ENCODE measurements at places on chromosomes 6 and 20. TPM values are rescaled to one million over a fixed set of nuclear protein-coding genes. Genes with fewer than 3 reads are reported as not detected.

DNA sequence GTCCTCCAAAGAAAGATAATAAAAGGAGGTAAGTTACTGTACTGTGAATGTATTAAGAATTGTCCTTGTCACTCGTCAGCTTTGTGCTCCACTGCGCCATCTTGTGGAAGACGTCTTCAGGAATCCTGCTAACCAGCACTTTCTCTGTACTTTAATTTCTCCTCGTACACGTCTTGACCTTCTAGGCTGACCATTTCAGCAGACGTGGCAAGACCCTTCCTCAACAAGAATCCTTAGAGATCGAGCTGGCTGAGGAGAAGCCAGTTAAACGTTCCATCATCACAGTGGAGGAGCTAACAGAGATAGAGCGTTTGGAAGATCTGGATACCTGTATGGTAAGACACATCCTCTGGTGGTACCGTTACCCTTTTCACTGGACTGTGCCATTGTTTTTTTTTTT lies 95.5 kb upstream of the SCGN start:
- peak; percentile 95 for DNase-seq

DNA sequence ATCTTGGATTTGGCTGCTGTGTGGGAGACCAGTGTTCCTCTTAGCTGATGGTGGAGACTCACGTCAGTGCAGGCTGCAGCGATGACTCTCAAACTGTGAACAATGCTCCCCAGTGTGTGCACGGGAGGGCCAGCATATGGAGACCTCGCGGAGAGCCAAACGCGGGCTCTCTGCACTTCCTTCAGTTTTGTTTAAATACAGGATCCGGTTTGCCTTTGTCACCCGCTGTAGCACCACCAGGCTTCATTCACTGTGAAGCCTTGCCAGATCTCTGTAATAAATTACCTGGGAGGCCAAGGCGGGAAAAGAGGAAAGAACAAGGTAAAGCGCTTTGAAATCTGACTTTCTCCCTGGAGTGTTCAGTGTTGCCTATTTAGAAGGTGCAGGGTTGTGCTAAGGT lies 30.7 kb upstream of the TMEM14A start:
- DNase-seq, result peak; percentile 21

DNA sequence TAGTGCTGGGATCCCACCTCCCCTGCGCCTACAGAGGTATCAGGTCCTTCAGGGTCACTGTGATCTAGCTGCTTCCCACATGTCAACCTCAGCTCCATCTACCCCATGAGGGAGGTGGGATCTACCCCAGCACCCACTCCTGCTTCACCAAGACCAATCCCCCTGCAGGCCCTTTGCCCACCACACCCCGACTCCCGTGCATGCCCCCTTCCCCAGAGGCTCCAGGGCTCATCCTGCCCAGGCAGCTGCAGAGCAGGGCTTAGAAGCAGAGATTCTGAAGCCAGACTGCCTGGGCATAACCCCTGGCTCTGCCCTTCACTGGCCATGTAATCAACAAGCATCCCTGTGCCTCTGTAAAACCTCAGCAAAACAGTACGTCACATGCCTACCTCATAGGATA lies 17.5 kb downstream of the COL11A2 start:
- DNase-seq, result no peak

DNA sequence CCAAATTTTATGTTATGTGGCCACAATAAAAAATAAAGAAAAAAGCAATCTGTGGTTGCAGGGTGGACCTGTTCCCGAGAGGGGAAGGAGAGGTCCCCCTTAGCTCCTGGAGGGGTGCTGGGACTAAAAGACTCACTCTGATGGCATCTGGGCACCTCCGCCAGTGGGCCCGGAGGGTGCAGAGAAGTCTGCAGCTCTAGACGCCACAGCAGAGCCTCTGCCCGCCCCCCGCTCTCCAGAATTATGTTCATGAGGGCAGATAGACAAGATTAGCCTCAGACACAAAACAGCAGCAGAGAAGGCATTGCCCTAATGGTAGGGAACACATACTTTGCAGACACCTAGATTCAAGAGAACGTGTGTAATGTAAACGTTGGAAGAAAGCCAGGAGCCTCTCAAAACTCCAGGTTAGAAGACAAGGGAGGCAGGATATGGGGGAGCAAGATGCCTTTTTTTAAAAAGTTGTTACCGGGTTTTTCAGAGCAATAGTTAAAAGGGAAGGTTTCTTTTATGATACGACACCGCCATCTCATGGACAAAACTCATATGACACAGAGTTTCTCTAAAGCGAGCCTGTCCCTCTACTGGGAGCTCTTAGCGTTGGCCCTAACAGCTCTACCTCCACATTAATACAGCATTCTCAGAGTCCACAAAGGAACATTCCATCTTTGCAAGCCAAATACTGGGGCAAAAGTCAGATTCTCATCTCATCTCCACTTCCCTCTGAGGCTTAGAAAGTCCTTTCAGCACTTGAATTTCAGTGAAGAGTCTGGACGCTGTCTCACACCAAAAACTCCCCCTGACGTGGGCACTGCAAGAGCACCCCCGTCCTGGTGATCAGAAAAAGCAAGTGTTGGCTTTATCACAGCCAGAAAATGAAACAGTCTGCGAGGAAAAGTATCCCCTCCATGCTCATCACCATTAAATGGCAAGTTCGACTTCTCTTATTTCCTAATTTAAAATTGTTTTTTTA lies 47.2 kb downstream of the FOXF2 start:
- DNase-seq, result no peak

- DNase-seq, result no peak
Measured at GRCh38 chr6:81886157-81886556, 133.7 kb upstream of the TENT5A start.

- no peak for DNase-seq
Measured at GRCh38 chr6:152004896-152005295, 197.4 kb downstream of the ESR1 start.

GRCh38 chr20:6081236-6081635 lies 27.4 kb upstream of the LRRN4 start:
- DNase-seq, result no peak

GRCh38 chr6:136076496-136076895 lies 173.6 kb downstream of the MTFR2 start:
- no peak for DNase-seq

GRCh38 chr6:167573461-167574215 lies 248.8 kb downstream of the TTLL2 start:
- DNase-seq, result no peak

DNA sequence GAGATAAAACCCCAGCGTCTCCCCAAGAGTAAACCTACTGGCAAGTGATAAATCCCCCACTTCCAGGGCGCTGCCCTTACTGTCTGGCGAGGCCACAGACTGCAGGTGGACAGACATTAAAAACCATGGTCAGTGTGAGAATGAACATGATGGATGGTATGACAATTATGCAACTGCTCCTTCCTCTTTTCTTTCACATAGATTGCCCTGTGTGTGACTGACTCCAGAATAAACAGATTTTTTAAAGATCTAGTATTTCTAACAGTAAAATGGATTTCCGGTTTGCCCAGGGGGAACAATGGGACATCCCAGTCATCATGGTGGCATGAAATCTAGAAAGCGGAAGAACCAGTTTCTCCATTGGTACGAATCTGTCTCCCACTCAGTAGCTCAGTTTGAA lies 153.7 kb downstream of the FOXC1 start:
- no peak for DNase-seq

ASF1A gene
- total RNA-seq, result 14.3 TPM

HAO1 gene
- not detected for total RNA-seq

CALHM4 gene
- total RNA-seq, result not detected
